CD4-positive, alpha-beta T cell treated with Interleukin-6 at 100 ng/mL for 8 hours (primary cell): ENCODE measurements at places on chromosomes 11 and 22.

DNA sequence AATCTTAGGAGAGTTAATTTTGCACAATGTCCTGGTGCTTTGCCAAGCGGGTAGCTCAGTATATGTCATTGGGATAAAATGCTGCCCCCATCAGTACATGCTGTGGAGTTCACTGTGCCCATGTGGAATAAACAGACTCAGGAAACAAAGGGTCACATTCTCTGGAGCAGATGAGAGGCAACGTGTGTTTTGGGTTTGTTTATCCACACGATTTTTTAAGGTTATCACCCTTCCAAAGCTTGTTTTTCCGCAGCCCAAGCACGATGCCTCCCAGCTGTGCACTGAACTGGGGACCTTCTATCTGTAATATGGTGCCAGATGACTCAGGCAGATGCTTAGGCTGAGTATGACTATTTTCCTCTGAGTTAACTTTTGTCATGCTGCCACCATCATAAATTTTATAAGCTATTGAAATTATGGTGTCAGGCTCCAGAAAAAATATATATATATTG is 6.5 kb downstream of the OR4D6 start:
- DNase-seq, result no peak

DNA sequence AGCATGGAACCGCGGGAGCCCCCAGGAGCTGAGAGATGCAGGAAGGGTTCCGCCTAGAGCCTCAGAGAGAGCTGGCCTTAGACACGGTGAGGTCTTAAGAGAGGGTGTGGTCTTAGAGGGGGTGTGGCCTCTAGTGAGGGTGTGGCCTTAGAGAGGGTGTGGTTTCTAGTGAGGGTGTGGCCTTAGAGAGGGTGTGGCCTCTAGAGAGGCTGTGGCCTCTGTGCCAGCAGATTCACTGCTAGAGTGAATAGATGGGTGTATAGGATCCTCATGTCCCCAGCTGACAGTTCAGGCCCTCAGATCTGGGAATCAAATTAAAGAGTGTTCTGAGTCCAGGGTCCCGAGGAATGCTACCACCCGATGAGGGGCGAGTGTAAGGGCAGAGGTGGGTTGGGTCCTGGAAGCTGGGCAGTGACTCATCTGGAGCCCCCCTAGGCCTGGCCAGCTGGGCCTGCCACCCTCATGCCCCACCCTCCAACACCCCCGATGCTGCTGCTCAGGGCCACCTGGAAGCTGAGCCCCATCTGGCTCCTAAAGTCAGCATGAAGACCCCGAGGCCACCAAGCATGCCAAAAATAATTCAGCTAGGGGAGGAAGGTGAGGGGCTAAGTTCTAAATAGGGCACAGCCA is 49.5 kb downstream of the IGF2 start:
- DNase-seq, result no peak

- no peak for DNase-seq
Measured at GRCh38 chr11:119764108-119764868, 35.3 kb upstream of the NECTIN1 start.

DNA sequence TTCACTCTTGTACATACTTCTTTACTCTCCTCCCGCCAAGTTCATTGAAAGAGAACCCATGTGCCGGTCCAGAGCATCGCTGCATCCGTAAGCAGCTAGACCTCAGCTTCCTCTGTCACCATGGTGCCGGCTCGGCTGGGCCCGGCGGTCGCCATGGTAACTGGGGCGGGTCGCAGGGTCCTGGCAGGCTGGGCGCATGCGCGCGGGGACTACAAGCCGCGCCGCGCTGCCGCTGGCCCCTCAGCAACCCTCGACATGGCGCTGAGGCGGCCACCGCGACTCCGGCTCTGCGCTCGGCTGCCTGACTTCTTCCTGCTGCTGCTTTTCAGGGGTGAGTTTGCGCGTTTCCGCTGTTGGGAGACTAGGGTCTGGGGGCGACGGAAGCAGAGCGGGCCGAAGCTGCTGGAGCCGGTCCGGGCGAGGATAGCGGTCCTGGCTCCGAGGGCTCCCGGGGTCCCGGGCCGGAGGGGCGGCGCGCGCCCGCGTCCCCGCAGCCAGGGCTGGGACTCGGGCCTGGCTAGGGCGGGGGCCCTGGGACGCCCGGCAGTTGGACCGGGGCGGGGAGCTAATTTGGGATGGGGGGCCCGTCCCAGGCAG is at the start of gene JAM3:
JAM3 (plus strand) TSS at position 244 of the 597 bp plus-strand sequence; CDS start at position 256, 12 bp downstream.
- peak; percentile 96 for DNase-seq

GRCh38 chr22:30890686-30891442 is 77.7 kb downstream of the MORC2 start:
- no peak for DNase-seq

DNA sequence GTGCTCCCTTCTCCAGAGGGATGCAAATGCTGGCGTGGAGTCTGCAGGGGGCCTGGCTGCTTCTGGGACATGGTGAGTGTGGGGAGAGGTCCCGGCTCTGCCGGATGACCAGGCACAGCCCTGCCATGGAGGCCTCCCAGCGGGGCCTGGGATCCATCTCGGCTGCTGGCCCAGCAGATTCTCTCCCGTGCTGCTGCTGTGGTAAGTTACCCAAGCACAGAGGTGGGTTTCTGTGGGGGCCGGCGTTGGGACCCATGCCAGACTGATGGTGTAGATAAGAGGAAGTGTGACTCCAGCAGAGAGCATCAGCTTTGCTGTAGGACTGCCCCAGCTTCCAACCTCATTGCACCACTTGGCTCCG is 147.5 kb upstream of the B3GAT1 start:
- DNase-seq, result no peak

DNA sequence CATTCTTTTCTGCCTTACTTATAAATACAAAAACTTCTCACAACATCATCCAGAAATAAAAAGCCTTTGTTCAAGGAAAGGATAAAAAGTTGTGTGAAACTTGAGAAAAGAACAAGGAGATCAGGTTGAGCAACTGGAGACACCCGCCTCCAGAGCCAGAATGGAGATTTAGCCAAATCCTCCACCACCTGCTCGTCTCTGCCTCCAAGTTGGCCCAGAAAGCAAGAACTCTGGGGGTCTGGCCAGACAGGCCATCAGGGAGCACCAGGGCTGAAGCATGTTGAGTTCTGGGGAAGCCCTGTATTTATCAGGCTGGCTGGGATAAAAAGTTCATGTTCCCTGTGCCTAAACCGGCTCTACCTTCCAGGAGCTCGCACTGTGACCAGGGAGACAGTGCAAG is 14.9 kb downstream of the SMCO4 start:
- DNase-seq, result no peak

DNA sequence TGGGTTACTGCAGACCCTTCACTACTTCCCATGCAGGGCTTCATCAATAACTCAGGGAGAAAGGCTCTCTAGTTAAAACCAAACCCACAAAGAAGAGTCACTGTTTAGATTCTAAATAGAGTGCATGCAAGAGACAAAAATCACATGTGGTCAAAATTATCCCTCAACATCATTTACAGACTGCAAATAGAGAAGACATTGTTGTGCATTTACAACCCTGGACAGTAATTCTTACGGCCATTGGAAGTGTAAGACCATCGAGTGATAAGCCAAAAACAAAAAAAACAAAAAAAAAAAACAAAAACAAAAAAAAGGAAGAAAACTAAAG is 93.4 kb downstream of the RASSF10 start:
- DNase-seq, result no peak

DNA sequence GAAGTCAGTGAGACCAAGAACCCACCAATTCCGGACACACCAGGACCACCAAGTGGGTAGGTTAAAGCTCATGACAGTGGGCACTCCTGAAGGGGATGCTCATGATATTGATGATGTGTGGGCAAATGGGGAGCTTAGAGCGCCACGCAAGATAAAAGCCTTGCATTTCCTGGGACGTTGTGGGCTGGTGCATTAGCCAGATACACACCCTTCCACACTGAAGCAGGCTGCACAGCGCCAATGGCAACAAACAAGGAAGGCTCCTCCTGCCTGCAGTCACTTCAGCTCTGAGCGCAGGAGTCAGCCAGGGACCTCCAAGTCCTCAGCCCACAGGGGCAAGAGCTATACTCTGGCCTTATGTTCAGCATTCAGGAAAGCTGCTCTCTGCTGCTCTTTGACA is 20.6 kb downstream of the TMEM218 start:
- no peak for DNase-seq

DNA sequence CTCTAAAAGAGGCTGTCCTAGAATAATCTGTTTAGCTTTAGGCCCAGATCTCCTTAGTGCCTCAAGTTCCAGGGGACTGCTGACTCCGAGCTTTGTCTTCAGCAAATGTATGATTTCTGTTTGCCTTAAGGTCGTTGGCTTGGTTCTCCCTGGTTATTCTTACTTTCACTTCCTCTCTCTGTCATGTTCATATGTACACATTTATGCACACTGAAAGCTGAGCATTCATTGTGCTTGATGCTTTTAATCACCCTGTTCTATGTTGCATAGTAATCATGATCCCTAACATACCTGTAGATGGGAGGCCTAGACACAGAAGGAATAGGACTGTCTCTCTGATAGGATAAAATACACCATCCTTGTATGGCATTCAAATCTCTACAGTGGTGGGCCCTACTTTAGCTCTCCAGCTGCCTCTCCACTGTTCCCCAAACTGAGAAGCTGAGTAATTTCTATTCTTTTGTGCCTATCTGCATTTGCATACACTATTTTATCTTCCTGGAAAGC is 7.2 kb downstream of the PPFIBP2 start:
- no peak for DNase-seq
